ENCODE measurements at places on chromosomes 4 and X.

DNA sequence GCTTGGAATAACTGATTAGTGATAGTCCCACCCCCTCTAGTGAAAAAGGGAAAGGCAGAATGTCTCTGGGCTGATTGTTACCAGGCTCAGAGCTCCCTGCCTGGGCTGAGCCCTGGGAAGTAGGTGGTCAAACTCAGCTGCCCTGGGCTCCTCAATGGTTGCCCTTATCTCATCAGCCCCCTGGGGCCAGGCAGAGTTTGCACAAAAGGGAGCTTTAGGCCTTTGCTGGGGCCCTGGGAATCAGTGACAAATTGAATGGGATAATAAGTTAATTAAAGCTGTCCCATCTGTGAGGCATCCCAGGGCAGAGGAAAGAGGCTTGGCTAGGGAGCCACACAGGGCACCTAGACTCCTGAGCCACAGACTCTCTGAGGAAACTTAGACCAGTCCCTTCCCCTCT, 89.0 kb downstream of the EFNB1 start:
- no peak for DNase-seq

DNA sequence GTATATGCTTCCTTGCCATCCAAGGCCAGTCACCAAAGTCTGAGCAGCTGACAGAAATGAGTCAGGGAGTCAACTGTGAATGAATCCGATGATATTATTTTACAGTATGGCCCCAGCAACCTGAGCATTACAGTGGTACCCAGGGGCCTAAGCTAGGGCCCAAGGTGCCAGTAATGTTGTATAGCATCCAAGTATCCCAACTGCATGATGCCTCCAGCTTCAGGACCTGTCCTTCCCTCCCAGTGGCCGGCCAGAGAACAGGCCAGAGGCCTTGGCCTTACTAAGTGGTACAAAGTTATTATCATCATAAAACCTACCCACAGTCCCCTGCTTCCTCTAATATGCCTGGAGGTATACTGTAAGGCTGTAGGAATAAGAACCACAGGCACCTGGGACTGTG, 79.9 kb downstream of the RFC1 start:
- no peak for DNase-seq

DNA sequence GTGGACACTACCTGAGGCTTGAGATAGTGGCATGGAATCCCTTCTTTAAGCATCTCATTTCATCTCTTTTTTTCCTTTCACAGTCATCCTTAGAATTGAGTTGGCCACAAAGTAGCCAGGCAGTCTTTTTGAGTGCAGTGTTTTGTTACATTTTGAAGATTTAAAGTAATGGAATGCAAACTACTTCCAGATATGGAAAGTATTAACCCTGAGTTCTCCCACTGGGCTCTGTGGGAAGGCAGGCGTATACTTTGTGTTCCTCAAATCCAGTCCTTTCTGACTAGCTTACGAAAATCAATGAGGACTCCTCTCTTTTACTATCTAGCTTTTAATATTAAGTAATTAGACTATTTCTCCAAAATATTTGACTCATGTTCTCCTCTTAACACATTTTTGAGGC, 29.9 kb downstream of the PCDH10 start:
- DNase-seq = no peak

GRCh38 chrX:137171626-137172025, 137.8 kb upstream of the GPR101 start:
- no peak for DNase-seq

DNA sequence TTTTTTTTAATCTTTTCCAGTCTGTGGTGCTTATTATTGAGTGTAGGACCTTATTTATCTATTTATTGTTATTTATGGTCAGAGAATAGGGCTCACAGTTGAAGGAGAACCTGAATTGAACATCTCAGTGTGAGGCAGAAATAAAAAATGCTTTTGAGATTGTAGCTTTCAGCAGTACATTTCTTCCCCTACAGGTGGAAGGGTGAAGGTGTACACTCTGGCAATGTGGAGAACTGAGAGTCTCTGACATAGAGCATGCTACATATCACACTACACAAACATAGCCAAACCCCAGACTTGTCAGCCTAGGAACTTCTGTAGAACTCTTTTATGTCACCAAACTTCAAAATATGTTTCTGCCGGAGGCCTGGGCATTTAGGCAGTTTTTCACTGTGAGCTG, 140.2 kb downstream of the STIM2 start:
- DNase-seq = no peak

GRCh38 chr4:87025614-87026041, 90.8 kb downstream of the AFF1 start:
- no peak for DNase-seq

- DNase-seq = no peak
Observed at GRCh38 chrX:100946299-100946927, 17.7 kb upstream of the XKRX start.

- DNase-seq = no peak
Observed at GRCh38 chrX:63506320-63506719, 155.2 kb upstream of the SPIN4 start.

DNA sequence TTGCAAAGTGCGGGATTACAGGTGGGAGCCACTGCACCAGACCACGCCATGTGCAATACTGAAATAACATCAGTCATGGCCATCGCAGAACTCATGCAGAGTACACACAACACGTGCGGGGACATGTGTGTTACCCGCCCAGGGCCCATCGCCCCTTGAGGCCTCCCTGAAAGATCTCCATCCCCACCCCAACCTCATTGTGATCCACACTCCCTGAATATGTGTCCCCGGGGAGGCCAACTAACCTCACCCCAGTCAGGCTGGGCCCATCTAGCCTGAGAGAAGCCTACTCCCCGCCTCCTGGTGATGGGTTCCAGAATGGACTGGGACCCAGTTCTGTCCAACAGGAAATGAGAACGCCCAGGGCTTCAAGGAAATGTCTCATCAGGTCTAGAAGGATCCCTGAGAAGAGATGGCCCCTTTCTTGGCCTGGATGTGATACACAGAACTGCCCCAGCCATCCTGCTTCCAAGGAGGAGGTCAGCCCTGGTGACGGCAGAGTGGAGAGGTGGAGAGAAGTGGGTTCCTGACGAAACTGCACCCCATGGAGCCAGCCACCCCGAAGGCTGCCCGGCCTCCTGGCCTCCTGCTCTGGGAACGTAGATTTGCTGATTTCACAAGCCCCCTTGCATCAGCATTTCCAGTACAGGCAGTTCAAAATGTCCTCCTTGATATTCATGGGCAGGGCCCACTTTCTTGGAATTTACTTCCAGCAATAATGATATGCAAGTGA, 22.5 kb upstream of the CLDN24 start:
- no peak for DNase-seq

- no peak for DNase-seq
Observed at GRCh38 chr4:5798462-5798861, 87.5 kb downstream of the EVC start.

GRCh38 chr4:93183576-93183975, 645.0 kb upstream of the ATOH1 start:
- DNase-seq = no peak

DNA sequence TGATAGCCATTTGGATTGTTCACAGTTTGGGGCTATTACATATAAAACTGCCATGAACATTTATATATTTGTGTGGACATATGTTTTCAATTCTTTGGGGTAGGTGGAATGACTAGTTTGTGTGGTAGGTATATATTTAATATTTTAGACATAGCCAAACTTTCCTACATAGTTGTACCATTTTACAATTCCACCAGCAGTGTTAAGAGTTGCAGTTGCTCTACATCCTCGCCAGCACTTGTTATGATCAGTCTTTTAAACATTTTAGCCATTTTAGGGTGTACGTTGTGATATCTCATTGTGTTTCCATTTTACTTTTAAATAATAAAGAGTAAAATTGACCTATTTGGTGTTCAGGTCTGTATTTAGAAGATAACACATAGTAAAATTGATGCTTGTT, 76.6 kb downstream of the ZFX start:
- no peak for DNase-seq

- DNase-seq = no peak
Observed at GRCh38 chr4:165700855-165701254, 172.2 kb upstream of the TLL1 start.

DNA sequence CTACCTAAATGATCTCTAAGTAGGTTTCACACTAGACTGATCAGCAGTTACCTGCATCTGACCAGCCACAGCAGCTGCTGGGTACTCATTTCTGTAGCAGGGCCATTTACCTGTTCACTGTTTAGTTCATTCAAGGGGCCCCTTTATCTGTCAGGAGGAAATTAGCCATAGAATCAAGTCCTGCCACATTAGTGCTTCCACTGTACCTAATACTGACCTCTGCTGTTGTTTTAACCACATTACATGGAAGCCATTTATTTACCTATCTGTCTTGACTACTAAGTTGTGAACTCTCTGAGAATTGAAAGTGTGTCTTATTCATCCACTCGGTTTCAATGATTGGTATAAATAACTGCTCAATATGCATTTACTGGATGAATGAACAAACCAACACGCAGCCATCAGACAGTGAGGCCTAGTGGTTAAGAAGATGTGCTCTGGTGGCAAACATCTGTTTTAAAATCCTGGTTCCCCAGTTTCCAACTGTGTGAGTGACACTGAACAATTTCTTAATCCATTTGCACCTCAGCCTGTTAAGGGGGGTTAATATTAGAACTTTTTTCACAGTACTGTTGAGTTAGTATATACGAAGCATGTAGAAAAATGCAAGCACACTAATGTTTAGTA, 30.0 kb upstream of the ANXA5 start:
- no peak for DNase-seq

- DNase-seq = no peak
Observed at GRCh38 chrX:7233580-7234406, 85.8 kb upstream of the PUDP start.

- DNase-seq = no peak
Observed at GRCh38 chrX:31092970-31093638, 21.3 kb upstream of the FTHL17 start.

GRCh38 chrX:119622356-119623232, 16.4 kb upstream of the NKRF start:
- no peak for DNase-seq

GRCh38 chr4:105765690-105766407, 57.3 kb downstream of the GSTCD start:
- DNase-seq = no peak

GRCh38 chrX:110509755-110510532, 151.3 kb downstream of the RTL9 start:
- DNase-seq = no peak

GRCh38 chr4:149781150-149781549, 34.5 kb downstream of the IQCM start:
- DNase-seq = no peak

DNA sequence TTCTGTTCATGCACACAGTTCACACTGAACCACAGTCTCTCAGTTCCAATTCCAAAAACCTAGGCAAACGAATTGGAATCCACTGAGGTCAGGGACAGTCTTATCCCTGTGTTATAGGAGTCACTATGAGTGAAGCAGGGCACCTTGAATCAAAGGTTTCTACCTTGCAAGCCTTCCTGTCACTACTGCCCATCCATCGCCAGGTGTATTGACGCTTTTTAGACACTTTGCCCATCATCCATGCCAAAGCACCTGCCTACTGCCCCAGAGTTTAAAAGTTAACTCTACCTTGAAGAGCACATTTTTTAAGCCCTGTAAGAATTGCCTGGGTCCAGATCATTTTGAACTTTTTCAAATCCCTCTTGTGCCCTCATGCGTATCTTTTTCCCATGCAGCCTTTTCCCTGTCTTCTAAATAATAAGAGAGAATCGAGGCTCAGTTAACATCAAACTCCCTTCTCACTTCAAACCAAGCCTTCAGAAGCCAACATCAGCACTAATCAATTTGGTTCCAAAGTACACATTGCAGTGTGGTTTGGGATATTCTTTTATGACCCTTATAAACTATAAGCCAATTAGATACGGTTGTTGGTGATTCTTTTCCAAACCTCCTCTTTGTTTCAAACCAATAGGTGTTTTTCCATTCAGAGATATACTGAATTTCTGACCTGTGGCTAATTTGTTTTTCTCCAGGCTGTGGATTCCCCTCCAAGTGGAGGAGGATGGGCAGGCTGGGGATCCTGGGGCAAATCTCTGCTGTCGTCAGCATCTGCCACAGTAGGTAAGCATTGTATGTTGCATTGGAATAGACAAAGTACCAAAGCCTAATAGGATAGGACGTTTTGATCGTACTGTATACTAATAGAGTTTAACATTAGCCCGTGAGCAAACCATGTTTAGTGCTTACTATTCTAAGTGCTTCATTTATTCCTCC, 23.7 kb downstream of the FAM114A1 start:
- DNase-seq = no peak

- no peak for DNase-seq
Observed at GRCh38 chr4:56654238-56654632, 26.9 kb downstream of the HOPX start.

DNA sequence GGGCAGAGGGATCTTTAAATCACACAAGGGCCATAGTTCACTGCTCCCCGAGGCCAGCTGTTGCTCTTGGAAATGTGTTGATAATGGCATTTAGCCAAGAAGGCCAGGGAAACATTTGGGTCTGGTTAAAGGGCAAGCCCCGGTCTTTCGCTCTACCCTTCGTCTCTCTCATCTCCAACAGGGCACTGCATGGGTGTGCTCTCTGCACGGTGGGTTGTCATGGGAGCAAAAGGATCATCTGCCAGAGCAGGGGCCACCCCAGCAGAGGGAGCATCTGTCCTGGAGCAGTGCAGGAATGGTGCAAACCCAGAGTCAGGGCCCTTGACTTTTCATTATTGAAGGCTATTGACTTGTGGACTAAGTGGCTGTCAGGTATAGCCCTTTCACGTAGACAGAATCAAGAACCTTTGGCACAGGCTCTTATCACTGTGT, 22.7 kb upstream of the PGRMC2 start:
- DNase-seq = no peak

- no peak for DNase-seq
Observed at GRCh38 chr4:148053298-148054003, 321.6 kb downstream of the ARHGAP10 start.

DNA sequence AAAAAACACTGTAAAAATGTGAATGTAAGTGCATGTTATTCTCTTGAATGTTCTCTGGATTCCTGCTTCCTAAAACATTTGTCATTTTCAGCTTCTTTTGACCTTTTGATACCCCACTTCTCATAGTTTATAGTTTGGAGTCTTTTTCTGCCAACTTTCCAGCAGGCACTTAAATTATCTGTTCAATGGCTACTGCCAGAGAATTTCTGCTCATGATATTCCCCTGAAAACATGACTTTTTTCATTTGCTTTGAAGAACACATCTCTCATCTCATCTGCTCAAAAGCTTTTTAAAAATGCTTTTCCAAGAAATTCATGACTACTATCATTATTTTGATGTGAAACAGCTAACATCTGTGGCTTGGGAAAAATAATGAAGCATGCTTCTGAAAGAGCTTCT, 269.7 kb upstream of the PCDH7 start:
- DNase-seq = no peak

DNA sequence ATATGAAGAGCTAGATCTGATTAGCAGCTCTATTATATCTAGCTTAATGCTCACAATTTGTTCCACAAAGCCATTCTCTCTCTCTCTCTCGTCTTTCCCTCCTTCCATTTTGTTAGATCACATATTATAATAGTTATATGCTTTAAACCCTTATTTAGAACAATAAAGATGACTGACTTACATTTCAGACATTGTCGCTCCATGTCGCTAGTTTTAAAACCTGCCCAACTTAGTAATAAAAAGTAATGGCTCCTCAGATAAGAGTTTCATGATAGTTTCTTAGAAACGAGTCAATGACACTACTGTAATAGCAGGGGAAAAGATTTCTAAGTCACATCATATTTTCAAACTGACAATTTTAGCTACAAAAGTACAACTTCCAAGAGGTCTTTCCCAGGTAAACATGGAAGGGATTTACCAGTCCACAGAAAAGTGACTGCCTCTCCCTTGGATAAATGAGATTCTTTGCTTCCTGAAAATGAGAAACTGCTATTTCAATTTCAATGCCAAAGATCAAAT, 38.5 kb upstream of the YTHDC1 start:
- no peak for DNase-seq

- no peak for DNase-seq
Observed at GRCh38 chr4:102598762-102599374, 97.7 kb downstream of the NFKB1 start.

- no peak for DNase-seq
Observed at GRCh38 chrX:43108828-43109227, 330.9 kb upstream of the PPP1R2C start.
